ENCODE measurements at places on chromosomes 11 and 22.

DNA sequence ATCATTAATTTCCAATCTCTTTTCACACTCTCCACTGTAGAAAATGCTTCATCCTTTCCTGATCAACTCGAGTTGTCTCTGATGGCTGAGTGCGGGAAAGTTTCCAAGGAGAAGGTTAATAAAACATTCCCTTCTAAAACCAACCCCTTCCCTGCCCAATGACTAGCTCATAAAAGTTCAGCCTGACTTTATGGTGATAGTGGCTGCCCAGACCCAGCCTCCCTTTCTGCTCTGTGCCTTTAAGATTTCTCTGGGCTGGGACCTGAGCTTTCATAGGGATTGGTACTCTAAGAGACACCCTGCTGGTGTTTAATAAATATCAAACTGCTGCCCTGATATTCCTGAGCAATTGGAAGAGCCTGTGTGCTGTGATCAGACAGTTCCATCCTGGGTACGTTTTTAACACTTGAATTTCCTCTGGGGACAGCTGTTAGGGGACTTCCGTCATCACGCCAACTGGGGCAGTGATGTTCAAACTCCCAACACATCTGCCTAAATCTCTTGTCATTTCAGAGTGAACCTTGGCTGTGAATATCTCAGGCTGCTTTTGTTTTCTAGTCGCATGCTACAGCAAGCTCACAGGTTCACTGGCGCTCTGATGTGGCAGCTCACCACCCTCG lies 195.0 kb upstream of the KIRREL3 start:
- no peak for DNase-seq

- no peak for DNase-seq
Observed at GRCh38 chr11:41878095-41878494, 418.6 kb upstream of the LRRC4C start.

GRCh38 chr11:111062420-111062819 lies 183.1 kb upstream of the POU2AF2 start:
- DNase-seq, result no peak

DNA sequence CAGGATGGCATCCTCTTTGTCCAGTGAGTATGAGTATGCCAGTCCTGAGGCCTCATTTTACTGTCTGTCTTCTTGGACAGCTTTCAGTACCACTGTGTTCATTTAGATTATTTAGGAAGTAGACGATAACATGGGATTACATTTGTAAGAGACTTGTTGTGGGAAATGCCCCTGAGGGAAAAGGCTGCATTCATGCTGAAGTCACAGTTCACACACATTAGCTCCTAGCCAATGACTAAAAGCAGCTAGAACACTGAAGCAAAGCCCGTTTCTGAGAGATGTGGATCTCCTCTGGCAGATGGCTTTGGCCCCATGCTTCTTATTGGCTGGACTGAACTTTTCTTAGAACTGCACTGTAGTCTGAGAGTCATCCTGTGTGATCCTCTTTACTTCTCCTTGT lies 242.4 kb downstream of the FAM76B start:
- no peak for DNase-seq

- DNase-seq, result no peak
Observed at GRCh38 chr11:17770917-17771316, 36.3 kb downstream of the KCNC1 start.

DNA sequence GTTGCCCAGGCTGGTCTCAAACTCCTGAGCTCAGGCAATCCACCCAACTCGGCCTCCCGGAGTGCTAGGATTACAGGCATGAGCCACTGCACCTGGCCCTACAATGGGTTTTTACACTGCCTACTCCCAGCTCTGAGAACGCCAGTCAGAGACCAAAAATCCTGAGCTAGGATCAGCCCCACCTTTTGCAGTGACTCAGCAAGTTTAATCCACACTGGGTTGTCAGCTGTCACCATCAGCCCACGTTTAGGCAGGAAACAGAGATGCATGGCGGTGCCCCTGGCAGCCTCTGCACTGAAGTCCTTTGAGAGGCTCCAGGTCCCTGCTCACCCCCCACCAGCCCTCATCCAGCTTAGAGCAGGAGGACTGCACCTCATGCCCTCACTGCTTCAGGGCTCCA lies 117.6 kb downstream of the ARHGAP8 start:
- peak; percentile 52 for DNase-seq

GRCh38 chr22:37279331-37280181 lies 2.8 kb upstream of the CYTH4 start:
- no peak for DNase-seq

- no peak for DNase-seq
Observed at GRCh38 chr11:31799435-31800397, 11.4 kb downstream of the PAX6 start.

- DNase-seq, result no peak
Observed at GRCh38 chr11:68959465-68960293, 21.1 kb downstream of the MRGPRD start.

DNA sequence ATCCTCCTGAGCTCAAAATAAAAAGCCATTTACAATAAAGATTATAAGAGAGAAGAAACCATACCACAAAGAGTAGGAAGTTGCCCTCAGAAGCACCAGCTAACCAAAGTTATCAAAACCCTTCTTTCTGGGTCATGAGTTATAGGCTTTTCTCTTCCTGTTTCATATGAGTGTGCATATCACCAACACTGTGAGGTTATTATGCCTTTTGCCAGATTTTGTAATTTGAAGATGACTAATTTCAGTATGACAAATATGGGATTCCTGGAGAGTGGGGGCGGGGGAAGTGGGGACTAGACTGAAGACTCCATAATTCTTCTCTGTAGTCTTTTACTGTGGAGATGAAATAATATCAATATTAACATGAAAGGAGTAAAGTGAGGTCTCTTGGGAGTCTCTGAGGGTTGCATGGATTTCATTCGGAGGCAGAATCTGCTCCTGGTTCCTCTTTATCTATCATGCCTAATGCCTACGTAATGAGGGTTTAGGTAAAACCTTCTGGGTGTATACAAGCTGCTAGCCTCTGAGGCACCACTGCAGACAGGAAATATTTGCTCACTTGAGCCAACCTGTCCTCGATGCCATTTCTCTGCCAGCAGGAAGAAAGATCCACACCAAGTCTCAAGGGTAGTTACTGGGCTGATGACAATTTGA lies 2.1 kb downstream of the LPXN start:
- DNase-seq, result peak; percentile 11

DNA sequence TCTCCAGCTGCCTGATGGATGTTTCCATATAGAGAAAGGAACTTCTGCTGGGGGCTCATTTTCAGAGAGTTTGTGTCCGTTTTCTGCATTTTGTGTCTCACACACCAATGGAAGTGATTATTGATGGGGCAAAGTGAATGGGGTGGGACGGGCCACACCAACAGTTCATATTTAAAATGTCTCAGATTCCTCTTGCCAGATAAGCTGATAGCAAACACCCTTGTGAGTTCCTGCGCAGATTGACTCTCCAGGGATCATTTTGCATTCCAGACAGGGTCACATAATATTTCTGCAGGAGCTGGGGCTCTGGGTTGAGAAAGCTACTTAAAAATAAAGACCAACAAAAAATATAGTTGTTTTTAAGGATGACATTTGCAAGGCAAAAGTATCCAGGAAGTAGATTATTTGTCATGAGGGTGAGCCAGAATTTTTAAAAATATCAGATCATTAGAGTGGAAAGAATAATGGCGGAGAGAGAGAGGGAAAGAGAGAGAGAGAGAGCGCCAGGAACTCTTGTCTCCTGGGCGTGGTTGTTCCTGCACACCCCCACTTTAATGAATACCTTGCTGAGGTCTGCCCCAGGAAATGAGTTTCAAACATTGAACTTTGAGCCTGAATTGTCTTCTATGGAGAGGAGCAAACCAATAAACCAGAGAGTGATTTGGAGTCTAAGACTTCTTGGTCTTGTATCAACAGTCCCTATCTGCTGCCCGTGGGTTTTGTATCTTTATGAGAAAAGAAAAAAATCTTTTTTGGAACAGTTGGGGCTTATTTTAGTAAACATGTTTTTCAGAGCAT lies 33.3 kb downstream of the MICAL2 start:
- no peak for DNase-seq

- DNase-seq, result no peak
Observed at GRCh38 chr11:115222218-115222862, 281.9 kb downstream of the CADM1 start.

DNA sequence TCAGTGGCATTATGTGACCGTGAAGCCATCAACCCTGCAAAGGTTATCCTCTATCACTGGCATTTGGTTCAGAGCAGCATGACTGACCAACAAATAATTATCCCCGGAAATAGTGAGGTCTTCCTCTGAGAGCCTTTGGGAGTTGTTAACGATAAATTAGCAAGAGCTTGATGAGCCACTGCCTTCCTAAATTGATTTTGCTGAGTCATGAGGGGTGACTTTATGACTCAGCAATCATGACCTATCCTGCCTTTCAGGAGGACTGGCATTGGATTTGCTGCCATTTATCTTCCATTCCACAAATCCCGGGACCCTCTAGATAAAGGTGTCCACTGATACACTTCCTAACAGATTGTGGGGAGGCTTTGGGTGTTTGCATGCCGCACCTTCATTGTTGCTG lies 80.8 kb upstream of the MTNR1B start:
- DNase-seq, result no peak

- DNase-seq, result no peak
Observed at GRCh38 chr11:57798905-57799559, 37.4 kb downstream of the CTNND1 start.

DNA sequence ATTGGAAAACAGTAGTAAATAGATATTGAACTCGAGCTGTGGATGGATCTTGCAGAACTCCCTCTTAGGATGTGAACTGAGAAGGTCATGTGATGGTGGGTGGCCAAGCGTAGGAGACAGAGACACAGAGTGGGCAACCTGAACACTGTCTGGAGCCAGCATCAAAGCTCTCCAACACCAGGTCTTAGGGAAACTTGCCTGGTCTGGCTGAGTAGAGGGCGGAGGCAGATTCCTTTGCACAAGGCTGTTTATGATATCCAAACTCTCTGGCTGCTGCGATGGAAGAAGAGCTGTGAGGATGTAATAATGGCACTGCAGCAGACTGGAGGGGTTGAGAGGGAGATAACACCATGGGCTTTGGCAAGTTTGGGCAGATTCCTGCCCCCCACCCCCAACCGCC lies 10.1 kb downstream of the NAV2 start:
- no peak for DNase-seq

DNA sequence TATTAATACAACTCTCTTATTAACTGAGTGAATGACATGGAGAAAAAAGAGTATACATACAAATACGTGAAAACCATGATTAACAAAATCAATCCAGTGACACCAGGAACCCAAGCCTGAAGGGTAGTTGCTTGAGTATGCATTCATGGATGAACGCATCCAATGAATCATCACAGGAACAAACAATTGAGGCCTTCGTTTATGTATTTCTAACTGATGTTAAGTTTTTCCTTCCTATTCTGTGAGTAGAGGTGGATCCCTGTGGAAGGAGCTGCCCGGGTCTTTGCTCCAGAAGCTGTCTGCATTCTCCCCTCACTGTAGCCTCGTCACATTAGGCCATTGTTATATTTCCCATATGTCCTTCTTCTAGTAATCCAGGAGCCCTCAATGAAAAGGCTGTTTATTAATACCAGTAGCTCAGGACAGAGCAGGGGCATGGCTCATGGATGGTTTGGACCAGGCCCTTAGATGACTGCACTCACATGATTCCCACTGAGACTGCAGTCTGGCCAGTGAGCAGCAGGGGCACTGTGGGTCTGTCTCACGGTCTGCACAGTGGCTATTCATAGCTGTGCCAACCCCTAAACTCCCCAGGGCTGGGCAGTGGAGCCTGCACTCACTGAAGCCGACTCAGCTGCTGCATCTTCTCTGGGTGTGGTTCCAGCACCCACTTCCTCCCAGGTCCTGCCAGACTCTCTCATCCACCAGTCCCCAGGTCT lies 128.1 kb upstream of the TOP3B start:
- peak; percentile 61 for DNase-seq

DNA sequence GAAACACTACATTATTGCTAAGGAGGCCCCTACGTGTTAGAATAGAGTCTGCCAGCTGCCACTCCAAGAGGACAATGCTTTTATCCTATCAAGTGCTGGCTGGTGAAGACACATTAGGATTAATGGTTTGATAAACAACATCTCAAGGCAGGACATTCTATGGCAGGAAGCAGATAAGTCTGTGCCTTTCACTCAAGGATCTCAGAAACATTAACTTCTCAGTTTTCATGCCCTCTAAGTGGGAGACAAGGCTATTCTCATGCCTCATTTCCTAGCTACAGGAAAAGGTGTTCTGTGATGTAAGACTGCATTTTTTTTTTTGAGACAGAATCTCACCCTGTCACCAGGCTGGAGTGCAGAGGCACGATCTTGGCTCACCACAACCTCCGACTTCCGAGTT lies 23.5 kb upstream of the TIMP3 start:
- no peak for DNase-seq

DNA sequence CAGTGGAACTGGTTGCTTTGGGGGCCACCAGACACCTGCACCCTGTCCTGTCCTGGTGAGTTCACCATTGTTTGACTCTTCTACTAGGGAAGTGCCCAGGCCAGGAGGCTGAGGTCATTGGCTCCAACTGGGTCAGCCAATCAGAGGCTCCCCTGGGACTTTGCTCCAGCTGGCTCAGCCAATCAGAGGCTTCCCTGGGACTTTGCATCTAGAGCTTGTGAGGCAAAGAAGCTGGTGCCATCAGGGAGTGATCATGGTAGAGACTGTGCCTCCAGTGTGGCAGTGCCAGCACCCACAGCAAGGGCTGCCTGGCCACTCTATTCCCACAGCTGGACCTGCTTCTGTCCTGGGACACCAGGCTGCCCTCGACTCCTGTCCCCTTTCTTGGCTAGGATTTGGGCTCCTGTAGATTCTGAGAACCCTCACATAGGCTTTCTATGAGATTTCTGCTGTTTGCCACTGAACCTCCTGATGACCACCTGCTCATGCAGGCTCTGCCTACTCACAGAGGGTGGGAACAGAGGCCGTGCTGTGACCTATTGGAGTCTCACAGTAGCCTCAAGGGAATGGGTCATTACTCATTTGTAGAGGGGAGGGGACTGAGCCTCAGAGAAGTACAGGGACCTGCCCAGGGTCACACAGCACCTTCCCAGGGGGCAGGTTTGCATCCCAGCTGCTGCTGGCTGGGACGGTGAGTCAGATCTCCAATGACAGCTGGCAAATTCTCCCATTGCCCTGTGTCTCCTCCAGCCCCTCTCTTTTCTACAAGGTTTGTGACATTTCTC lies 59.2 kb upstream of the SHISAL1 start:
- DNase-seq, result no peak

- no peak for DNase-seq
Observed at GRCh38 chr22:27087051-27087450, 429.7 kb downstream of the MIAT start.

- no peak for DNase-seq
Observed at GRCh38 chr11:120786206-120786735, 237.6 kb upstream of the TBCEL start.

GRCh38 chr11:134978388-134979088 lies 566.5 kb upstream of the B3GAT1 start:
- DNase-seq, result no peak

- no peak for DNase-seq
Observed at GRCh38 chr11:75616281-75616680, 52.6 kb downstream of the MAP6 start.
